ENCODE measurements at places on chromosomes 2 and 18. TPM values are rescaled to one million over a fixed set of nuclear protein-coding genes. Genes with fewer than 3 reads are reported as not detected.

The MERTK gene
- 1.4 TPM for total RNA-seq

DNA sequence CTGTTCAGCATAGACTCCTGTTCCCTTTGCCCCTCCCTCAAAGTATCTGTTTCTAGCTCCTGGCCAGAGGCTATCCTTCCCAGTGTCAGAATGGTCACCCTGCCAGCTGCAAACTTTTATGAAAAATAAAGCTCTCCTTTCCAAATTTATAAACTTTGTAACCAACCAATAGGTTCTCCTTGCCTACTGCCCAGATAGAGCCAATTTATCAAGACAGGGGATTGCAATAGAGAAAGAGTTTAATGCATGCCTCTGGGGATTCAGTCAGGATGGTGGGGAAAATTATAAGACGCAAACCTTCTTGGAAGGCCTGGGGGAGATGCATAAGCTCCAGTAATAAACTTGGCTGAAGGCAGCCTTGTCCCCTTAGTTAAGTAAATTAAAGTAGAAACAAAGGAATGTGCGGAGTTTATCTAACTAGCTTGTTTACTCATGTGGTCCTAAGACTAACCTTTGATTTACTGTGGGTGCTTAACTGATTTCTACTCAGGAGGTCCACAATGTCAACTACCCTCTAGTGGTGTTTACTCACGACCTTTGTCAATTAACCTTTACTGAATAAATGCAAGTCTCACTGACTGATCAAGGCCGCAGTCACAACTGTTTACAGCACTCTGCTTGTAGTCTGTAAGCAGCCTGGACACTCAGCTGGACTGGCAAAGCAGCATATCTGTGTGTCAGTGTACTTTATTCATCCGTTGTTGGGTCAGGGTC is 42.9 kb upstream of the PDK1 start:
- H3K36me3 ChIP-seq, result no peaks in the 10 kb centered on the region
- H3K4me1 ChIP-seq, result peaks cover 10% of the 10 kb centered on the region
- H3K27me3 ChIP-seq, result no peaks in the 10 kb centered on the region
- no peak overlapping the region for H3K4me3 ChIP-seq
- DNase-seq, result no peak
- H3K27ac ChIP-seq, result no peak overlapping the region

GRCh38 chr2:222609381-222609780 is 46.5 kb downstream of the FARSB start:
- no peak for DNase-seq
- no peaks in the 10 kb centered on the region for H3K27me3 ChIP-seq
- no peak overlapping the region for H3K27ac ChIP-seq
- no peaks in the 10 kb centered on the region for H3K4me1 ChIP-seq

DNA sequence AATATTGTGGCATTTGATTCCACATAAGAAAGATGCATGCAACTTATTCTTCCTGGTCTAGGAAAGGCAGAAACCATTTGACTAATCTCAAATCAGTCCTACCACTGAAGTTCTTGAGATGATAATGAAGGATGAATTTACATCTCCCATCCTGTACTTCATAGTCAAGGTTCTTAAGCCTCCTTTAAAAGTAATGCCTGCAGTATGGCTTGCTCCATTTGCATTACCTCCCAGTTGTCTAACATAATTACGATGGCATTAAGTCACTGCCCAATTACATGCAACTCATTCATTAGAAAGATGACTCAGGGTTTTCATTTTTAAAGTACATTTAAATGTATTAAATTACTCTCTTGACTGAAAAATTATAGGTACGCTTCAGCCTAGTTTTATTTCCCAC is 32.2 kb downstream of the THADA start:
- peaks cover 37% of the 10 kb centered on the region for H3K36me3 ChIP-seq
- no peak overlapping the region for H3K27ac ChIP-seq
- no peaks in the 10 kb centered on the region for H3K27me3 ChIP-seq
- H3K4me3 ChIP-seq, result no peak overlapping the region
- no peak for DNase-seq

Data from K562 (cell line).